ENCODE measurements at places on chromosomes 11 and 22.

DNA sequence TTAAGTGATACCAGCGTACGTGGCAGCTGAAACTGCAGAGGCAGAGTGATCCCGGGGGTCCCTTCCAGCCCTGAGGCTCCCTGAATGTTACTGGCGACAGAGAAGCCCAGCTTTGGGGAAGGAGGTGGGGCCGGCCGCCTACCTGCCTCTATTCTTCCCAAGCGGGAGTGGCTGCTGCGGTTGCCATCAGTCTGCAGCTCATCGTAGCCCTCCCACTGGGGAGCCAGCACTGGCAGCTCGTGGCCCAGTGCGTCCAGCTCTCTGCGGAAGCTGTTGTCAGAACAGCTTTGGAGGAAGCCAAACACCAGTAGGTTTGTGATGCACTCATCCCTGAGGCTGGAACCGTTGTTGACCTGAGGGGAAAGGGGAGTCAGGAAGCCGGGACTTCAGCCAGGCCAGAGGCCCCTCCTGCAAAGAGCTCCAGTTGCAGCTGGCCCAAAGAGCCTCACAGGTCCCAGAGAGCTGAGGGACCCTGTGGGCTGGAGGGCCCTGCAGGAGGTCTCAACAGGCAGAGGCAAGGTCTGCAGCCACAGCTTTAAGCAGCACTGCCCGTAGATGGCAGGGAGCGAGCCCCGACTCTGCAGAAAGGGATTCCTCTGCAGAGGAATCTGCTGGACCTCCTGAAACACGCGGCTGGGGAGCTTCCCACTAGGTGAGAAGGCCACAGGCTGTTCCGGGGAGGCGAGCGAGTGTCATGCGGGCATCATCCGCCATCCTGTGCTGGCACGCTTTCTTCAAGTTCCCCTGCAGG is 30.4 kb downstream of the BID start:
- no peak for DNase-seq

DNA sequence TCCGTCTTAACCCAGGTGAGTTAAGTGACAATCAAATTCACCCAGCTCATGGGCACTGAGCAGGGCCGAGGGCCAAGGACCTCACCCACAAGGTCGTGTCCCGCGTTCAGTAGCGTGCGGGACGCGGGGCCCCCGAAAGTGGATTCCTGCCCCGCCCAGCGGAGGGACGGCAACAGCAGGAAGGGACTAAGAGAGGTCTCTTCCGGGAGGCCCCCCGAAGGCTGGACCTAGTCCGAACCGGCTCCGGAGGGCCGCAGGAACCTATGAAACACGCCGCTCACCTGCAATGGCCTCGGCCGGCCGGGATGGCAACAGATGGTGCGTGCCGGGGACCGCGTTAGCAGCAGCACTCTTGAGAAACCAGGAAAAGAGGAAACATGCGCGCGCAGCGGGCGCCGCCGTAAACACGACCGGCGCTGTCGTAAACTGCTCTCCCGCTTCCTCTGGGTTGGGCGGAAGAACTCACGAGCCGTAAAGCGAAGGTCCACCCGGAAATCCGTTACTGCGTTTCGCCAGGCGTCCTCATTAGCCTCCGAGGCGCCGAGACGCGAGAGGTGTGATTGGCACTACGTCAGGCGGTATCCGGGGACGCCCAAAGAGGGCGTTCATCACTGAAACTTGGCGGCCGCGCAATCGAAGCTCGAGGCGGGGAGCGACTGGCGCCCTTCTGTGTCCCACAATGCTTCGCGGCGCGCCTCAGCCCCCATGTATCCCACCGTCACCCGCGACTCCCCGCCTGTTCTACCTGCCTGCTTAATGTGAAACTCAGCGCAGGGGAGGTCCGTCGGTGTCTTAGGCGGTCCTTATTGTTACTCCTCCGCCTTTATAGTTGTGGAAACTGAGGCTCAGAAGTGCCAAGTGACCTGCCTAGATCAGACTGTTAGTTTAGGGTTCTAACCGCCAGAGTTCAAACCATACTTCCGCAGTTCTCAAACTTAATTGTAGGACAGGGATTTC is at the start of gene EIF3D:
Gene EIF3D, minus strand, starts transcription at position 372 of the 957 bp plus-strand sequence. CDS start 3,045 bp downstream, outside the sequence.
- DNase-seq, result peak; percentile 95

DNA sequence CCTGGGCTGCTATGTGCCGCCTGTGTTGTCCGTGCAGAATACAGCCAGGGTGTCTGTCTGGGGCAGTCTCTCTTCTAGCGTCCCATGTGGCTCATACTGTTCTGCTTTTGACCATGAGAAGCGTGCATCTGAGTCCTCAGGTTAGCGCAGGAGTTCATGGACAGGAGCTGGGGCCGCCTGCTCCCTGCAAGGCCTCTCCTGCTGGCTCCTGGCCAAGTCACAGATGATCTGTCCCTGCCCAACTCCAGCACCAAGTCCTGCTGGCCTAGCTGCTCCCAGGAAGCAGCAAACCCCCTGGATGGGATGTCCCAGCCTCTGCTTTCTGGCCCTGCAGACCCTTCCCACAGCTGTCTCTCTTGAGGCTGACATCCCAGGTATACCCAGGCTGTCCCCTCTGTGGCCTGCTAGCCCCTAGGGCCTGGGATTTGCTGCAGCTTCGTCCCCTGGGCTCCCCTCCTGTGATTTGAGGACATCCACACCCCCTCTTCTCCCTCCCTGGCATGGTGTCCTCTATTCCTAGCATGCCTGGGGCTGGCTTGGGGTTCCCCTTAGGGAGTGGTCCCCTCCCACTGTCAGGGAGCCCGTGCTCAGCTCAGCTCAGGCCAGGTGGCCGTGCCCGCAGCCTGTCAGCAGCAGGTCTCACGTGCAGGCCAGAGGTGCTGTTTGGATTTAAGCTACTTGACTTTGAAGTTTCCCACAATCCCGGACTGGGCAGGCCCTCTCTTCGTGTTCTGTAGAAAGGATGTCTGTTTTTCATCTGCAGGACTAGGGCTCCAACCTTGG is 17.8 kb downstream of the PRR5 start:
- DNase-seq, result no peak

DNA sequence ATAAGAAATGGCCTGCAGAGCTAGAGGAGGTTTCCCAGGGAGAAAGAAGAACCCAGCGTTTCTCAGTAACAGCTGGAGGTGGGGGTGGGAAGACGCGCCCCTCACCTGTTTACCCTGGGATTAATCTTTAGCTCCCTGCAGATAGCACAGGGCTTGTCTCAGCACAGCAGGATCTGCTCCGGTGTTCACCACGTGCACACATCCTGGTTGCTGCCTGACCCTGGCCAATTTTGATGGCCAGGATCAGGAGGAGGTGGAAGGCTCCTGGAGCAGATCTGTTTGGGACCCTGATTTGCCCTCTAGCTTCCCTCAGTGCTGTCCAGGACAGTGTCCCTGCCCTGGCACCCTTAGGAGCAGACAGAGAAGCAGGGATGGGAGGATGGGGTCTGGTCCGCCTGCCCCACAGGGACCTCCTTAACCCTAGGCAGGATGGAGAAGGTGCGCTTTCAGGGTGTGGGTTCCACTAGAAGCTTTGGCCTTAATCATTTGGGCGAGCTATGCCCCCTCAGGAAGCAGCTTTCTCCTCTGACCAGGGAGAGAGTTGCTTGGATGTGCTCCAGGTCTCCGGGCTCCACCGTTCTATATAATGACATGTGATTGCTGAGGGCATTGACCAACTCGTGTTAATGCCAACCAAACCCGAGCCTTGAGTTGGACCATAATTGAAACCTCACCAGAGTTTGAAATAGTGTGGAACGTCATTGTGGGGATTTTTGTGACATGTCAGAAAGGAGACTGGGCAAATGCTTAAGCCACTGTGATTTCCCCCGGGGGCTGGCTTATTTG is 19.3 kb downstream of the UPB1 start:
- no peak for DNase-seq

- DNase-seq, result no peak
These were observed 6.0 kb downstream of the IL18BP start for GRCh38 chr11:72004515-72005346.

- no peak for DNase-seq
These were observed 965 bp downstream of the OSBPL5 start for GRCh38 chr11:3164138-3164551.

GRCh38 chr22:21698430-21699329 is 32.9 kb downstream of the PPIL2 start:
- DNase-seq, result no peak

- no peak for DNase-seq
These were observed 62.4 kb downstream of the APOL1 start for GRCh38 chr22:36315325-36315724.

GRCh38 chr11:10906521-10906920 is 48.7 kb upstream of the ZBED5 start:
- no peak for DNase-seq

- DNase-seq, result no peak
These were observed 159.7 kb downstream of the DBX1 start for GRCh38 chr11:20000351-20001134.

DNA sequence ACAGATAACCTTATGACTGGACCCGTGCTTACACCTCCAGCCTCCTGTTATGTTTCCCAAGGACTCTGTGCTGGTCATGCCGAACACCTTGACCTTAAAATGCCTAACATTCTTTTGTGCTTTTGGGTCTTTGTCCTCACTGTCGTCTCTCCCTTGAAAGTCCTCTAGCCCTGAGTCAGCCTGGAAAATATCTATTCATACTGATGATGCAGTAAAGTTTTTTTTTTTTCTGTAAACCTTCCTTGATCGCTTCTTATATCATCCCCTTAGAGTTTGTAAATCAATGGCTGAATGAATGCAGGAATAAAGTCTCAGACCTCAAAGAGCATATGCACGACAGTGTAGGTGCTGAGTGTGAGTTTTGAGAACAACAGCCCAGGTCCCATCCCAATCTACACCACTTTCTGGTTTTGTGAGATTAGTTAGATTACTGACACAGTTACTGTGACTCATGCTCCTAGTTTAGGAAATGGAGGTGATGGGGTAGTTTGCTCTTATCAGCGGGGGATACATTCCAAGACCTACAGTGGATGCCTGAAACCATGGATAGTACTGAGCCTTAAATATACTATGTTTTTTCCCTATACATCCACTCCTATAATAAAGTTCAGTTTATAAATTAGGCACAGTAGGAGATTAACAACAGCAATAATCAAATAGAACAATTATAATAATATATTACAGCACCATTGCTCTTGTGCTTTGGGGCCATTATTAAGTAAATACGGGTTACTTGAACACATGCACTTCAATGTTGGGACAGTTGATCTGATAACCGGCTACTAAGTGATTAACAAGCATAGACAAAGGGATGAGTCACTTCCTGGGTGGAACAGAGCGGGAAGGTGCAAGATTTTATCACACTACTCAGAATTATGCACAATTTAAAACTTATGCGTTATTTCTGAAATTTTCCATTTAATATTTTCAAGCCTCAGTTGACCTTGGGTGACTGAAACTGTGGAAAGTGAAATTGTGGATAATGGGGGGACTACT is 8.6 kb downstream of the TCN1 start:
- DNase-seq, result no peak

DNA sequence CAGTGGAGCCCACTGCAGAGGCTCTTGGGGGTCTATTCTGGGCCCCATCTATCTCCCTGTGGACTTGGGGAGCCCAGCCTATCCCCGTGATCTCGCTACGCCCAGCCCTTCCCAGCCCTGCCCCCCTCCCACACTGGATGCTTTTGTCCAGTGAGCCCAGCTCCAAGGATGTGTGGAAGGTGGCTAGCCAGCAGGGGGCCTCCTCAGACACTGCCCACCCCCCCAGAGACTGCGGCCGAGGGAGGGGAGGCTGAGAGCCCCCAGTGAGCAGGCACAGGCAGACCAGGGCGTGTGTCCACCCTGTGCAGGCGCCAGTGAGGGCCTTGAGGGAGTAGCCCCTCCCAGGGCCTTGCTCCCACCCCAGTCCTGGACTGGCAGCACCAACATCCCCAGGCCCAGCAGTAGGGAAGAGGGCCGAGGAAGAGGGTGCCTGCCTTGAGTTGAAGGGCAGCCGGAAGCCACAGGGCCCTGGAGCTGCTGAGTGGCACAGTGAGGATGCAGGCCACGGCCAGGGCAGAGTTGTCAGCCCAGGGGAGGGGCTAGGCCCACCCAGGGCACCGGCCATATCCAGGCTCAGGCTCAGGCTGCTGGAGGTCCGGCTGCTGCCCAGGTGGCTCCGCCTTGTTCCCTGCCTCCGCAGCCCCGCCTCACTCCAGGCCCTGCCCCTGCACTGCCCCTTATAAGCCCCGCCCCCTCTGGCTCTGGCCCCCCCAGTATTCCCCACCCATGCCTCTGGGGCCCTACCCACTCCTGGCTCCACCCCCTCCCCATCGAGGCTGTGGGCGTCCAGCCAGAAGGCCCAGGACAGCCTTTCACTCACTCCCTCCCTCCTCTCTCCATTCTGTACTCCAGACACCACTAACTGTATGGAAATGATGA is 28.0 kb downstream of the MOB2 start:
- DNase-seq, result no peak

GRCh38 chr11:120882175-120882574 is 141.7 kb upstream of the TBCEL start:
- DNase-seq, result no peak

GRCh38 chr22:32994041-32994830 is 63.9 kb downstream of the SYN3 start:
- DNase-seq, result no peak

- DNase-seq, result no peak
These were observed 153.6 kb downstream of the SNX19 start for GRCh38 chr11:130762638-130763037.

GRCh38 chr11:65615950-65616574 is 486 bp downstream of the PCNX3 start:
- no peak for DNase-seq

DNA sequence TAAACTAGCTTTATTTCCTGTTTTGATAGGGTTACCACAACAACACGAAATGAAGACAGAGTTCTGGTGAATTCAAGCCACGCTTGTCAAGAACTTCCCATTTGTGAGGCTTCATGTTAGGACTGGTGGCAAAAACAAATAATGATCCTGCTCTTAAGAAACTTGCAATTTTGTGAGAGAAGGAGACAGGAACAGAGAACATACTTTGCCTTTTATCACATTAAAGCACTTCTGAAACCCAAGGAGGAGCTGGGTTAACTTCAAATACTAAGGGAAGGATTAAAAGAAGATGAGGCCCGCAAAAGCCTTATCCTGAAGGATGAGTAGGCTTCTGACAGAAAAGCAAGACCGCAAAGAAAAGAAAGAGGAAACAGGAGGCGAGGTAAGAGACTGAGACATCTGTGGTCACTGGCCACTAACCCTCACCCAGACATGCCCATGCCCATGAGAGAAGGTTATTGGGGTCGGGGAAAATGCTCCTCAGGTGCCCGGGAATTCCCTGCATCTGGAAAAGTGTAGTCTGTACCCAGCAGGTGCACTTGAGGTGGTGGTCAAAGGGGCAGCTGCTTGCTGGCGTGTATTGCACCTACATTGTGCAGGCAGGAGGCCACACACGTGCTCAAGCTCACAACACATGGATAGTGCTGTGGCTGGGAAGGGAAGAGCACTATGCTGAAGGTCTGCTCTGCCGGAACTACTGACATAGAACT is 50.5 kb downstream of the MAPK1 start:
- DNase-seq, result no peak

GRCh38 chr11:1924646-1925372 is 5.3 kb downstream of the TNNT3 start:
- DNase-seq, result no peak

DNA sequence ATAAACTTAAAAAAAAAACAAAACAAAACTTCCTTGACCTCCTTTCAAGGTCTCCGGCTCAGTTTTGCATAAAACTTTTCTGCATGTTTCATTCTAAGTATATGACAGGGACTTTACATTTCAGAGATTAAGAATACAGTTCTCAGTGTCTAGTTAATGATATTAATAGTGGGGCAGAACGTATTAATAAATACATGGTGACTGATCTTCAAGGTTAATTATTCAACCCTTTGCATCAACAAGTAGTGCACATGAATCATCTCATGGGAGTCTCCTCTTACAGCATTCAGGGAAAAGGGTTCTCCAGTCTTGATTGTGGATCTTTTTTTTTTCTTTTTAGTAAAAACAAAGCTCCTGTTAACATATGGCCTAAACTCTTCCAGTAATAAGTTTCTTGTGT is 146.8 kb downstream of the KIRREL3 start:
- no peak for DNase-seq
